ENCODE measurements at places on chromosomes 7 and 10.

GRCh38 chr7:69095649-69096048 lies 502.6 kb upstream of the AUTS2 start:
- no peaks in the 10 kb centered on the region for H3K36me3 ChIP-seq
- no peak overlapping the region for H3K4me3 ChIP-seq
- H3K27me3 ChIP-seq, result no peaks in the 10 kb centered on the region

GRCh38 chr10:24744946-24745345 lies 21.3 kb upstream of the ARHGAP21 start:
- no peak overlapping the region for H3K27ac ChIP-seq
- no peaks in the 10 kb centered on the region for H3K4me1 ChIP-seq
- H3K4me3 ChIP-seq, result no peak overlapping the region
- no peak for DNase-seq
- no peaks in the 10 kb centered on the region for H3K27me3 ChIP-seq
- no peaks in the 10 kb centered on the region for H3K36me3 ChIP-seq

DNA sequence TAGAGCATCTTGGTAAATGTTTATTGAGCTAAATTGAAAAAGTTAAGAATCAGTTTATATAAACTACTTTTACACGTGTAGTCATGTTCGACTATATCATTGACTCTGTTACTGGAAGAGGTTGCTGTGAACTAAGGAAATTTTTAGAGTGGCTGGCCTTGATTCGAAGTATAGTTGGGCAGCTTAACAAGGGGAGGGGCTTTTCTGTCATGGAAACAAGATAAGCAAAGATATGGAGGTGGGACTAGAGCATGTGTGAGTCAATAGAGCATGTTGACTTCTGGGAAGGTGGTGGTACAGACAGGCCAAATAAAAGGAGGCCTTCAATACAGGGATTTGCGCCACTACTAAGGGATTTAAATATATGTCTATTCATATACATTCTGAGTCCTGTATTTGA lies 7.6 kb downstream of the ATP5F1C start:
- no peak overlapping the region for H3K4me3 ChIP-seq
- H3K27ac ChIP-seq, result no peak overlapping the region
- peak; percentile 55 for DNase-seq
- H3K36me3 ChIP-seq, result peaks cover 2% of the 10 kb centered on the region
- no peaks in the 10 kb centered on the region for H3K27me3 ChIP-seq
- peaks cover 17% of the 10 kb centered on the region for H3K4me1 ChIP-seq

DNA sequence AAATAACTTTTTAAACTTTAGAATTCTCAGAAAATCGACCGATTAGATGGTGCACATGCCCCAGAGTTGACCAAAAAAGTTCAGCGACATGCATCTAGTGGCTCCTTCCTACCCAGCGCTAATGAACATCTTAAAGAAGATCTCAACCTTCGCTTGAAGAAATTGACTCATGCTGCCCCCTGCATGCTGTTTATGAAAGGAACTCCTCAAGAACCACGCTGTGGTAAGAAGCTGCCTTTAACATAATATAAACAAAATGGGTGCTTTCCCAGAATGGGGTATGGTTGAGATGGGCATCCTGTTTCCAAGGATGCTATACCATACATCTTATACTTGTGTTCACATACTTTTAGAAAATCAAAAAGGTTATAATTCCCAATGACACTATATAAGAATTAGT lies 24.6 kb downstream of the GLRX3 start:
- H3K36me3 ChIP-seq, result peaks cover 11% of the 10 kb centered on the region
- DNase-seq, result no peak
- H3K4me1 ChIP-seq, result peaks cover 2% of the 10 kb centered on the region
- no peak overlapping the region for H3K4me3 ChIP-seq
- H3K27ac ChIP-seq, result no peak overlapping the region

DNA sequence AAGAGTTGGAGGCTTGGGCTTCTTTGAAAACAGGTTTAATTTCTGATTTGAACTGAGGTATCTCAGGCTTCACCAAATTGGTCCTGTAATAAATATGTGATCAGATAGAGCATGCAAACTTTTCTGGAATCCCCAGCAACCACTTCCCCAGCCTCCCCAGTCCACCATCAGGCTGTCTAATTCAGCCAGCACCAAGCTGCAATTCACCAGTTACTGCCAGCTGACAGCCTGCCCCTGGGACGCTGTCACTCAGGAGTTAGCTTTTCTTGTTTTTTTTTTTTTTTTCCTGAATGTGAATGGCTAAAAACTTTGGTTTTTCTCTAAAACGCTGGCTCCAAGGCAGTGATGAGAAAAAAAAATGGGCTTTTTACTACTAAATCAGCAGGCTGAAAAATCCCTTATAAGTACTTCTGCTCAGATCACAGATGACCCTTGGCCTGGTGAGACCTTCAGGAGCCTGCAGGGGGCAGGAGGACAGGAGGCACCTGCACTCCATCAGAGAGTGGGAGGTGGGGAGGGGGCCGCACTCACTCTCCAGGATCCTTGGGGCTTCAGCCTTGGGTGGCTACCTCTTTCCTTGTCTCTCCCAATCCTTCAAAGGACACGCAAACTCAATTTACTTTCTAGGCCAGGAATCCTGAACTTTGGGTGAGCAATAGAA lies 349.4 kb downstream of the GATA3 start:
- no peak overlapping the region for H3K4me3 ChIP-seq
- H3K27ac ChIP-seq, result no peak overlapping the region
- no peak for DNase-seq
- no peaks in the 10 kb centered on the region for H3K27me3 ChIP-seq
- H3K36me3 ChIP-seq, result no peaks in the 10 kb centered on the region
- H3K4me1 ChIP-seq, result no peaks in the 10 kb centered on the region

DNA sequence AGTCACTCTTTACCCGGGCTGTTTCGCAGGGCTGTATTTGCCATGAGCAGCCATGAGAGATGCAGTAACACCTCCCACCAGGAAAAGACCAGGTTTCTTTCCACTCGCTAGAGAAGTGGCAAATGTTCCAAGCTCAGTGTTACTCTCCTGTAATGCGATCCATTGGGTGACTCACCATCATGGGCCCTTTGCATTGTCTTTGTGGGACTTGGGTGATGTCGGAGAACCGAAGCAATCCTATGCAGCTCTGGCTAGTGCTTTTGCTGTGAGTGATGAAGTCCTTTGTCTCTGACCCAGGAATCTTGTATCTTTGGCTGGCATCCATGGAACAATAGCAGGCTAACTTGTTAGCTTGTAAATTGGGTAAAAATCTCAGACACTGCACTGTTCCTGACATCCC lies 40.0 kb downstream of the GHRHR start:
- no peak overlapping the region for H3K4me3 ChIP-seq
- no peaks in the 10 kb centered on the region for H3K4me1 ChIP-seq
- H3K36me3 ChIP-seq, result no peaks in the 10 kb centered on the region
- DNase-seq, result no peak

GRCh38 chr7:74312418-74313028 lies 23.3 kb downstream of the CLIP2 start:
- H3K27me3 ChIP-seq, result no peaks in the 10 kb centered on the region
- peaks cover 6% of the 10 kb centered on the region for H3K4me1 ChIP-seq
- H3K4me3 ChIP-seq, result no peak overlapping the region
- H3K36me3 ChIP-seq, result no peaks in the 10 kb centered on the region
- no peak overlapping the region for H3K27ac ChIP-seq

DNA sequence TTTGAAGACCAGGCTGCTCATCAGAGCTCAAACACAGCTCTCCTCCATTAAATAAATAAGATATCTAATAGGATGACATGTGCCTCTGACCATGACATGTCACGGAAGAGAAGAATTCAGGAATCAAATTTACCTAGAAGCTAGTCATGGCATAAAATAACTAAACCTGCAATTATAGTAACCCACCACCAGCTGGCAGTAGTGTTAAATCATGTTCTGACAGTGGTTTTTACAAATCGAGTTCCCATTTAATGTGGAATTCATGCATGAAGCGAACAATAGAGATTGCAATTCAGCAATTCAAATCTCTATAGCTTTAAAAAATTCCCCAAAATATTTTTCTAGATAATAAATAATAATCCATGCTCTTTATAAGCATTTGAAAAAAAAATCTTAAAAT lies 74.6 kb upstream of the IKZF1 start:
- no peak overlapping the region for H3K27ac ChIP-seq
- H3K36me3 ChIP-seq, result no peaks in the 10 kb centered on the region

DNA sequence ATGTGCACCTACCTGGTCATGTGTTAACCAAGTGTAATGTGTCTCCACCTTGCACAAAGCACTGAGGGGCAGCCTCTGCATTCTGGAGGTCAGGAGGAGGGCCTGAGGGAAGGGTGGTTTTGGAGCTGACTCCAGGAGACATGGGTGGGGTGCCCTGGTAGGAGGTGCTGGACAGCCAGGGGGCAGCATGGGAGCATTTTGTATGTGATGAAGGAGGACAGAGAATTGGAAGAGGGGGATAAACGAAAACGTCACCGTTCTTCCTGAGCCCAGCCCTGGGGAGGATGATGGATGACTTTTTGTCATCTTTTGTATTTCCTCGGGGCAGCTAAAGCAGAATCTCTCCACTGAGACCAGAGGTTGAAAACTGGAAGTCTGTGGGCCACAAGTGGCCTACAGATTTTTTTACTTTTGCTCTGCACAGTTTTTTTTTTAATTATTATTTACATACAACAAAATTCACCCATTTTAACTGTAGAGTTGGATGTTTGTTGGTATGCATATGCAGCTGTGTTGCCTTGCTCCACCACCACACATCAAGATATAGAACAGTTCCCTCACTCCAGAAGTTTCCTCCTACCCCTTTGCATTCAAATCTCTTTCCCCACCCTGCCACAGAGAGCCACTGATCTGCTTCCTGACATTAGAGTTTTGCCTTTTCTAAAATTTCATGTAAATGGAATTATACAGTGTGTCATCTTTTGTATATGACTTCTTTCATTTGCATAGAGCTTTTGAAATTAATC lies 242.5 kb downstream of the VTI1A start:
- no peak overlapping the region for H3K4me3 ChIP-seq
- no peaks in the 10 kb centered on the region for H3K4me1 ChIP-seq
- DNase-seq, result peak; percentile 11
- H3K27ac ChIP-seq, result no peak overlapping the region
- H3K36me3 ChIP-seq, result no peaks in the 10 kb centered on the region

GRCh38 chr10:48551861-48552591 lies 52.8 kb downstream of the ARHGAP22 start:
- peak overlapping the region; percentile 45 for H3K27ac ChIP-seq
- no peaks in the 10 kb centered on the region for H3K27me3 ChIP-seq
- no peak overlapping the region for H3K4me3 ChIP-seq
- DNase-seq, result peak; percentile 68

- no peak overlapping the region for H3K27ac ChIP-seq
- H3K4me3 ChIP-seq, result no peak overlapping the region
- H3K27me3 ChIP-seq, result no peaks in the 10 kb centered on the region
- H3K4me1 ChIP-seq, result no peaks in the 10 kb centered on the region
- H3K36me3 ChIP-seq, result no peaks in the 10 kb centered on the region
Measured at GRCh38 chr7:107294182-107294581, 125.4 kb downstream of the HBP1 start.

DNA sequence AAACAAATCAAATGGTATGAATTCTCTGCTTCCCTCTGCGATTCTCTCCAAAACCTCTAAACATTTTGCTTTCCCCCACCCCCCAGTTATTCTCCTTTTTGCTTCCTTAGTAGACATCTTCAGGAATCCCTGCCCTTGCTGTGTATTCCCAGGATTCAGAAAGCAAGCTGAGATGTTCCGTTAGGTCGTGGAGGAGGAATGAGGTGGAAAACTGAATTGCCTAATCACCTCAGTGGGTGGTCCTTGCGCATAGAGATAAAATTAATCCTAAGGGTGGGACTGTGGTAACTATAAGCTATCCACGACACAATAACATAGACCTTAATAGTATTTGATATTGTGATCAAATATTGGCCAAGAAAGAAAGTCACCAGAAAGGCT lies 49.1 kb upstream of the SEMA3C start:
- no peak overlapping the region for H3K4me3 ChIP-seq
- H3K36me3 ChIP-seq, result no peaks in the 10 kb centered on the region
- no peaks in the 10 kb centered on the region for H3K4me1 ChIP-seq
- H3K27me3 ChIP-seq, result peaks cover 1% of the 10 kb centered on the region
- DNase-seq, result no peak
- H3K27ac ChIP-seq, result no peak overlapping the region

DNA sequence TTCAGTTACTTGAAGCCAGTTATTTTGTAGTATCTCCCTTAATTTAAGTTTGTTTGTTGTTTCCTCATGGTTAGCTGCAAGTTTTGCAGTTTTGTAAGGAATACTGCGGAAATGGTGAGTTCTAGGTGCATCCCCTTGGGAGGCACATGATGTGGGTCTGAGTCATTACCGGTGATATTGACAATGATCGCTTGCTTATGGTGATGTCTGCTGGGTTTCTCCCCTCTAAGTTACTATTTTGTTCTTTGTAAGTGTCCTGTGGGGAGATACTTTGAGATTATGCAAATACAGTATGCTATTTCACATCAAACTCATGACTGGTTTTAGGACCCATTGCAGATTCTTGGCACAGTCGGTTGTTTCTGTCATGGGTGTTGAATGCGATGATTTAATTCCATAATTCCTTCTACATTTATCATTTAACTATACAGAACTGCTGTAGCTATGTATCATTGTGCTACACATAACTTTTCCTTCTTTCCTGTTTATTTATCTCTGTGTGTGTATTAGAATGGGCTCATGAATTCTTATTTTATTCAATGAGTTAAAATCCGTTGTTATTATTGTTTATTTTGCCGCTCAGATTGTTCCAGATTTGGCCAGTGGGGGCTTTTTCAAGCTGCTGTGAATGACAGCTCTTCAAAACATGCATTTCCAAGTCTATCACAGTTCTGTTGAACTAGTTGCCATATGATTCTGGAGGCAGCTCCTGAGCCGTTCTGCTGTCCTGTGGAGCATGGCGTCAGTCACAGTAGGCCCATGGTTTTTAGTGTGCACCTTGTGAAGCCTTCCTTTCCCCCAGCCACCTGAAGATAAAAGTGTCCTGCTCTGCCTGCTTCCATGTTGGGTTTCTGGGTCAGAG lies 18.4 kb downstream of the TSPAN14 start:
- no peaks in the 10 kb centered on the region for H3K27me3 ChIP-seq
- peak overlapping the region; percentile 48 for H3K27ac ChIP-seq
- DNase-seq, result peak; percentile 57
- H3K4me1 ChIP-seq, result peaks cover 82% of the 10 kb centered on the region
- no peak overlapping the region for H3K4me3 ChIP-seq

- peak; percentile 58 for DNase-seq
- no peaks in the 10 kb centered on the region for H3K27me3 ChIP-seq
- H3K36me3 ChIP-seq, result no peaks in the 10 kb centered on the region
- H3K27ac ChIP-seq, result no peak overlapping the region
Measured at GRCh38 chr10:49592726-49593563, 17.2 kb upstream of the SLC18A3 start.

- H3K27me3 ChIP-seq, result peaks cover 13% of the 10 kb centered on the region
- no peak overlapping the region for H3K4me3 ChIP-seq
- H3K36me3 ChIP-seq, result no peaks in the 10 kb centered on the region
- DNase-seq, result no peak
- H3K27ac ChIP-seq, result no peak overlapping the region
- H3K4me1 ChIP-seq, result no peaks in the 10 kb centered on the region
Measured at GRCh38 chr7:151309311-151309710, 32.3 kb upstream of the NUB1 start.

DNA sequence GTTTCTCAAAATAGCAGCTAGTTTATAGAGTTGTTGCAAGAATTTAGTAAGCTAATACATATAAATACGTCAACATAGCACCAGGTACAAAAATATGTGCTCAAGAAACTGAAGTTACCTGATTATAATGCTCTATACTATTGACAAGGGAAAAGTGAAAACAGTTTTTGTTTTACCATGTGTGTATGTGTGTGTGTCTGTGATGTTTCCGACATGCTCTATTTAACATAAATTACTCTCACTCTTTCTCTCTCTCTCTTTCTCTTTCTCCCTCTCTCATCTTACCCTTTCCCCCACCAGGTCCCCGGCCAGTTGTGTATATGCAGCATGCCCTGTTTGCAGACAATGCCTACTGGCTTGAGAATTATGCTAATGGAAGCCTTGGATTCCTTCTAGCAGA lies 4.3 kb downstream of the LIPN start:
- no peaks in the 10 kb centered on the region for H3K27me3 ChIP-seq
- no peak overlapping the region for H3K27ac ChIP-seq
